ENCODE measurements at places on chromosomes 16 and 17.

DNA sequence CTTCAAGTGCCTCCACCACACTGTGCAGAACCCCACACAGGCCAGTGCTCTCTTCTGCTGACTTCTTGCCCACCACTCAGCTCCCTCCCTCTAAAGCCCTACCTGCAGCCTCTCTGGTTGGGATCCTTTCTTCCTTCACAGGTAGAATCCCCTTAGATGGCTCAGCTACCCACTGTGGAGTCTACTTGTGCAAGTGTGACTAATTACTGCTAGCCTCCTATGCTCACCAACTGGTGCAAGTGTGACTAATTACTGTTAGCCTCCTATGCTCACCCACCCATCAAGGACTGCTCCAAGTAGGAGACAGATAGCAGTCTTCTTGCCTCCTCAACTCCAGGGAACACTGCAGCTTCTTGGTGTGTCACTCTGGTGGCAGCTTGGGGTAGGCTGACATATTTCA, 43.6 kb downstream of the TEX14 start:
- DNase-seq: no peak

DNA sequence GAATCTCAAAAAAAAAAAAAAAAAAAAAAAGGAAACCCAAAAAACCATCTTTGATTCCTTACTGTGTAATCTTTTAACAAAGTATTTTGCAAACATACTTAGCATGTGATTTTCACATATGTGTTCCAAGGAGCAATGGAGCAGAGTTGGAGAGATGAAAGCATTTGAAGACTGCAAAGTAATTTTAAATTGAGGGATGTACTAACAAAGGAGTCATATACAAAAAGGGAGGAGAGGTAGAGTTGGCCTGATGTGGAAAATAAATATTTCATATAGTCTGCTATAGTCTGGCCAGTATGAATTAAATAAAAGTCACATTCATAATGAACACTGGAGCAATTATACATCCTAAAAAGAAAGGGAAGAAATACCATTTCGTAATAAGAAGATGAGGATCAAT, 265.8 kb upstream of the TBX2 start:
- DNase-seq: no peak

GRCh38 chr16:65657556-65657955, 535.7 kb upstream of the CDH11 start:
- DNase-seq: no peak

GRCh38 chr17:69961501-69962145, 113.4 kb upstream of the KCNJ16 start:
- DNase-seq: no peak

- DNase-seq: no peak
Measured at GRCh38 chr16:73065632-73066330, 17.9 kb upstream of the ZFHX3 start.

GRCh38 chr16:74944466-74944865, 40.5 kb downstream of the WDR59 start:
- no peak for DNase-seq

DNA sequence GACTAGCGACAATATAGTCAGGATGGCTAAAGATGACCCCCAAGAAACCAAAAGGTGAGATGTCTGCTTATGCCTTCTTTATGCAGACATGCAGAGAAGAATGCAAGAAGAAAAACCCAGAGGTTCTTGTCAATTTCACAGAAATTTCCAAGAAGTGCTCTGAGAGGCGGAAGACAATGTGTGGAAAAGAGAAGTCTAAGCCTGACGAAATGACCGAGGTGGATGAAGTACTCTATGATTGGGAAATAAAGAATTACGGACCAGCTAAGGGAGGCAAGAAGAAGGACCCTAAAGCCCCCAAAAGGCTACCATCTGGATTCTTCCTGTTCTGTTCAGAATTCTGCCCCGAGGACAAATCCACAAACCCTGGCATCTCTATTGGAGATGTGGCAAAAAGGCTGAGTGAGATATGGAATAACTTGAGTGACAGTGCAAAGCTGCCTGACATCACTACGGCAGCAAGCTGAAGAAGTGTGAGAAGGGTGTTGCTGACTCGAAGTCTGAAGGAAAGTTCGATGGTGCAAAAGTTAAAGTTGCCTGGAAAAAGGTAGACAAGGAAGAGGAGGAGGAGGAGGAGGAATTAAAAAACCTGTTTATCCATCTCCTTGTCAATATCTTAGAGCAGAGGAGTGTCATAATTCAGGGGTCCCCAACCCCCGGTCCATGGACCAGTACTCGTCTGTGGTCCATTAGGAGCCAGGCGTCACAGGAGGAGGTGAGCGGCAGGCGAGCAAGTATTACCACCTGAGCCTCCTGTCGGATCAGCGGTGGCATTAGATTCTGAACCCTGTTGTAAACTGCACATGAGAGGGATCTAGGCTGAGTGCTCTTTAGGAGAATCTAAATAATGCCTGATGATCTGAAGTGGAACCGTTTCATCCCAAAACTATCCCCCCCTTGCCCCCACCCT, 25.1 kb upstream of the ADGRG1 start:
- no peak for DNase-seq

DNA sequence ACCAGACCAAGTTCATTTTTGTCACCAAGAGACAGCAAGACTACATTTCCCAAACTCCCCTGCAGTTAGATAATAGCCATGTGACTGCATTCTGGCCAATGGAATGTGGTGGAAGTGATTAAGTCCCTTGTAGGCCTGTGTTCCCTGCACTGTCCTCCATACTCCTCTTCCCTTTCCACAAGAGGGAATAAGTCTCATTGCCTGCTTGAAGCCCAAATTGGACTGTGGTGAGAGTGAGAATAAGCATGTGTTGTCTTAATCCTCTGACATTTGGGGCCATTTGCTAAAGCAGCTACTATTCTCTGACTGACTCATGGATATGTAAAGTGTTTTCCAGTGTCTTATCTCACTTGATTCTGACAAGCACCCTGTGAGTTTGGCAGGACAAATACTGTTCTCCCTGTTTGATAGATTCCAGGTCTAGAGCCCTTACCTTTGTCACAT, 20.7 kb downstream of the PIK3R6 start:
- DNase-seq: no peak

GRCh38 chr17:1120596-1121441, 59.0 kb downstream of the ABR start:
- DNase-seq: no peak

- DNase-seq: peak; percentile 68
Measured at GRCh38 chr16:81632392-81633146, 146.5 kb upstream of the PLCG2 start.

DNA sequence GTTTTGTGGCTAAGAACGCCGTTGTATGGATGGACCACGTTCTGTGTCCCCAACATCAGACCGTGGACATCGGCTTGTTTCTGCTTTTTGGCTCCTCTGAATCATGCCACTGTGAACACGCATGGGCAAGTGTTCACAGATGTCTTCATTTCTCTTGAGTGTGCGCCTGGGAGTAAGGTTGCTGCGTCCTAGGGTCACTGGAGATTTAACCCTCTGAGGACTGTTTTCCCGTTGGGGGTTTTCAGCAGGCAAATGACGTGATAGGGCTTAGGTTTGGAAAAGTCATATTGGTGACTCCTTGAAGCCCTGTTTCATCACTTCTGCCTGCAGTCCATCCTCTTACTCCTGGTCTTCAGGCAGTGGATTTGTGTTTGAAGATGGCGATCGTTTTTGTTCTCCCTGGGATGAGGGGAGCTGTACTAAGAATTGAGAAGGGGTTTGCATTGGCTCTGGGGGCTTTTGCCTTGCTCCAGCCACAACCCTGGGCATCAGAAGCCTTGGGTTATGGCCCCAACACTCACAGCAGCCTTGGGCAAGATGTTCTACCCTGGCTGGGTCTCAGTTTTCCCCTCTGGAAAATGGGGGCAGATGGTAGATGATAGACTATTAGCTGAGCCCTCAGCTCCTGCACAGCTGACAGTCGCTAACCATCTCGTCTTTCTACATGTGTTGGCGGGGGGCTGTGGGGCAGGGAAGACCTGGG, 67.2 kb upstream of the CIBAR2 start:
- DNase-seq: no peak

GRCh38 chr16:77290451-77291115, 91.4 kb downstream of the SYCE1L start:
- DNase-seq: no peak

DNA sequence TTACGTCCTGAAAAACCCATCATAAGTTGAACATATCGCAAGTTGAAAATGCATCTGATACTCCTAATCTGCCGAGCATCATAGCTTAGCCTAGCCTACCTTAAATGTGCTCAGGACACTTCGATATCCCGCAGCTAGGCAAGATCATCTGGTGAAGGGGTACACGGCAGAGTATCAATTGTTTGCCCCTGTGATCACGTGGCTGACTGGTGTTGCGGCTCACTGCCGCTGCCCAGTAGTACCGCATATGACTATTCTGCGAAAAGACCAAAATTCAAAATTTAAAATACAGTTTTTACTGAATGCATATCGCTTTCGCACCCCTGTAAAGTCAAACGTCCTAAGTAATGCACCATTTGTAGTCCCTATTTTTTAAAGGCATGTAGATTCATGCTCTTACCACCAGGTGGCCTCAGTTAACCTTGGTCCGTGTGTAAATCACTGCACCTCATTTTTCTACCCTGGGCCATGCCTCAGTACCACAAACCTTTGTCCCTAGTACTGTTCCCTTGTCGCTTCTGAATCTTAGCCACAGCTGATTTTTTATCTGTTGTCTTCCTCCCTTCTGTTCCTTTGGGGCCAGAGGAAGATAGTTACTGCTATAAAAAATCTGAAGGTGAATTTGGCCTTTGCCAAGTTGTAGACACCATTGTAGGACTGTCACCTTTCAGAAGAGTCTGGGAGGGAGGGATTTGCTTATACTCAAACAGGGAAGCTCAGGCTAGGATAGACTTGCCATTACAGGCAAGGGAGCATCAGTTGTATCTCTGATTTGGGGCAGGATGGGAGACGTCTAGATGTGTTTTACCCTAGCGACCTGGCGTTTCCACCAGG, 34.4 kb downstream of the WWP2 start:
- DNase-seq: peak; percentile 67

DNA sequence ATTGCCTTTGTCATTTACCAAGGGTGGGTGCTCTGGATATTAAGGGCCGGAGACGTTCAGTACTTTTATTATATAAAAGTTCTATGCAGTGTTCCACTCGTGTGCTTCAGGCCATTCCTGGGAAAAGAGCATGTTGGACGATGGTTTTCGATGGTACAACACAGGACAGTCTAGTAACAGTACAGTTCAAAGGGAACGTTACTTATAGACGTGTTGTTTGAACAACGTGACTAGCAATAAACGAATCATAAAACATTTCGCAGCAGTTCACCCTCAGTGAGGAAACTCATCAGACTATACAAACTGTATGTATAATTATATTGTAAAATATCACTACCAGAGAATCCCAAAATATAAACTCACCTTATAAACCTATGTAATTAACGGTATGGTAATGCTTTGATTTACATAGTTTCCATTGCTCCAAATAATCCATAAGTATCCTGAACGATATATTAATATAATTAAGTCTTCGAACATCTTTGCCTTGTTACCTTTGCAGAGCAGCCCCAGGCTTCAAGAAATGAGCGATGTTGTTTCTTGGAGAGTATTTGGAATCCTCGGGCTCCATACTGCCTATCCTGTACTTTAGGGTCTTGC, 589 bp downstream of the NMT1 start:
- no peak for DNase-seq

GRCh38 chr17:42744283-42744805, 496 bp downstream of the EZH1 start:
- DNase-seq: peak; percentile 68
